ENCODE measurements at places on chromosomes 1 and 21. TPM values are rescaled to one million over a fixed set of nuclear protein-coding genes. Genes with fewer than 3 reads are reported as not detected.

The CELA2A gene
- total RNA-seq: not detected

The TNFRSF1B gene
- total RNA-seq: 13.0 TPM

The MTMR11 gene
- 2.5 TPM for total RNA-seq

The GPA33 gene
- 0.07 TPM for total RNA-seq

The CD48 gene
- 2.4 TPM for total RNA-seq

DNA sequence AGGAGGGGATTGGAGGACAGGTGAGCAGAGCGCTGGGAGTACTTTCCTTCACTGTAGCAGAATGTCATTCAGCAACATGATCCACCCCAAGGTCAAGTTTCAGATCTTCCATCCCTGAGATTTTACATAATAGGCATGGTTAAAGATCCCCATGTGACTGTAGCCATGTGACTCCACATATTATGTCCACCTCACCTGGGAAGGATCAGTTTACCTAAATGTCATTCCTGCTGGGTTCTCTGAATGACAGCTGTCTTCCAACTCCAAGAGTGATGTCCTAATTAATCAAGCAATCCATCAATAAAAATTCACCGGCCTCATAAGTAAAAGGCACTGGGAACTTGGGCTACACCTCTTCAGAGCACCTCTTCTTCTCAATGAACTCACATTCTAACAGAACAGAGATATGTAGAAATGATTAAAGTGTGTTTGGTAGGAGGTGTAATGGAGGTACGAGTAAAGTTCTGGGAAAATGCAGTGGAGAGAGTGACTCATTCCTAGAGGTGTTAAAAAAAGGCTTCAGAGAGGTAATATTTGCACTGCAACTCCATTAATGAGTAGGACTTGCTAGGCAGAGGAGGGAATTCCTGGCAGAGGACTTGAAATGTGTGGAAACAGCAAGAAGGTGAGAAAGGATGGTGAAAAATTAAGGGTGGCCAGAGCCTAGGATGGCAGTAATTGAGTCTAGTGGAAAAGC is 22.2 kb upstream of the MAPKAPK2 start:
- no peak for DNase-seq

DNA sequence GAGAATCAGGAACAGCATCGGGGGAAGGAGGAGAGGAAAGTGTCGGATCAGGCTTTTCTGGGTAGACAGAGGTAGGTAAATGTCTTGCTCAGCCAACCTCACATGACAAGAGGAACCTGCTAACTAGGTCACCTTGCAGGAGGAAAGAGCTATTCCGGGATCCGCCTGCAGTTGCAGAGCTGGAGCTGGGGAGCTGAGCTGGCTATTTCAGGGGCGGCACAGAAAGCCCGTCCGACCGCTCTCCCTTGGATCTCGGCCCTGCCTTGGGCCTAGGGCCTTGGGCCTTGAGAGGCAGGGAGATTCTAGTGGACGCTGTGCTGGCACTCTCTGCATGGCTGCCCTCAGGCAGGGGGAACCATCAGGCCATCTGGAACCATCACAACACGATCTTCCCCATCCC is 56.5 kb upstream of the CTPS1 start:
- DNase-seq: peak; percentile 36

GRCh38 chr1:28815533-28816185 is 3.7 kb downstream of the OPRD1 start:
- DNase-seq: no peak

GRCh38 chr1:36187800-36188593 is 32.0 kb downstream of the MAP7D1 start:
- DNase-seq: peak; percentile 85

DNA sequence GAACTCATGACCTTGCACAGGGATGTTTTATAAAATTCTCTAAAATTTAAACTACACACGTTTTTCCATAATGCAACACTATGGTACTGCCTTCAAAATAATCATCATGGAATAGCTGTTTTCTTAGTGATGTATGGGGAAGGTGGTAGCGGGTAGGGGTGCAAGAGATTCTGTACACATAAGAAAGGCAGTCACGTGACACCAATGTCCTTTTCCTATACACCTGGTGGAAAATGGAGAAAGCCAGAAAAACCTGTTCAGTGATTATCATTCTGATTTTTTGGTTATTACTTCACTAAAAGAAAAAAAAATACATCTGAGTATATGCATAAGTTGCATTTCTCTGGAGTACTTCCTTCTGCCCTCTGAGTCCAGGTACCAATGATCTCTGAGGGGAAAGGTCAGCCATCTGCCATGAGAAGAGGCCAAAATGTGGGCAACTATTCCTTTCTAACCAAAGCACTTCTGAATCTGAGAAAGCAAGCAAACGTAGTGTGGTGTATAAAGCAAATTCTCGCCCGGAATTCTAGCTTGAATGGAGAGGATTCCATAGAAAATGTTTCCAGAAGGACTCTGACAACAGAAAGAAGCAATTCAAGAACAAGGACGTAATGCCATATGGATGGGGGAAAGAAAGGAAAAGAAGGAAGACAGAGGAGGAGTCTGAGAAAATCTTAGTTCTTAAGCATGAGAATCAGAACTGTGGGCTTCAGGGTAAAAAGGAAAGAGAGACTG is 137.3 kb downstream of the RERE start:
- DNase-seq: no peak
